ENCODE measurements at places on chromosomes 1 and 21.

DNA sequence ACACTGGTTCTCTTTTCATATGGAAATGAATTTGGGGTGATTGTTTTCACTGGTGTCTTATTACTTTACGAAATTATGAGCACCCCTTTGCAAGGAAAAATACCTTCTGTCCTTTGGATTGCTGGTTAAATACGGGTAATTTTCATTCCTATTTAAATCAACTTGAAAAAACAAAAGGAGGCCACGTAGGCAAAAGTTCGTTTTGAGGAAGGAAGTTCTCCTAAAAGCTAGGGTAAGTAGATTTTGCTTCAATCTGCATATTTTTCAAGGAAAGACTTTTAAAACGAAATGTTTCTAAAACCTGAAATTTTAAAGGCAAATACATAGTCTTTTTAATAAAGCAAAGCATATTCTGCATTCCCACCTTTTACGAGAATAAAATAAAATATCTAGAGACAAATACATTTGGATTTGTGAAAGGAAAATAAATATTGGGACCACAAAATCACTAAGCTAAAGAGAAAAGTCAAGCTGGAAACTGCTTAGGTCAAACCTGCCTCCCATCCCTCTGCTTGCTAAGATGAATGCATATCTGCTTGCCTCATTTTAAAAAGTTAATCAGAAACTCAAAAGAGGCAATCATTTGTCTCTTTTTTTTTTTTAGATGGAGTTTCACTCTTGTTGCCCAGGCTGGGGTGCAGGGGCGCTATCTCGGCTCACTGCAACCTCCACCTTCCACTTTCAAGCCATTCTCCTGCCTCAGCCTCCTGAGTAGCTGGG, 70.9 kb upstream of the ETS2 start:
- H3K36me3 ChIP-seq = no peaks in the 10 kb centered on the region
- no peak overlapping the region for H3K27ac ChIP-seq
- H3K4me3 ChIP-seq = peak overlapping the region; percentile 83
- H3K27me3 ChIP-seq = peaks cover 26% of the 10 kb centered on the region
- no peak for DNase-seq

DNA sequence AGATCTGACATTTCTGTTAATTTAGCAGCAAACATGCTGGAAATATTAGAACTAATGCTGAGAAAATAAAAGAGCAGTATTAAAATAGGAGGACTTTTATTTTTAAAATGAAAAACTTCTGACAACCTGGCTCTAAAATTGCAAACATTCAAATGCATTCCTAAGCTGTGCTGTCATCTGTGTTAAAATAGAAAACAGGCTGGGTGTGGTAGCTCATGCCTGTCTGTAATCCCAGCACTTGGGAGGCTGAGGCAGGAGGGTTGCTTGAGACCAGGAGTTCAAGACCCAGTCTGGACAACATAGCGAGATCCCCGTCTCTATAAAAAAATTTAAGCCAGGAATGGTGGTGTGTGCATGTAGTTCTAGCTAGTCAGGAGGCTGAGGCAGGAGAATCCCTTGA, 44.6 kb downstream of the MIGA1 start:
- H3K4me1 ChIP-seq = peaks cover 2% of the 10 kb centered on the region
- no peak overlapping the region for H3K4me3 ChIP-seq
- peaks cover 21% of the 10 kb centered on the region for H3K36me3 ChIP-seq
- no peak for DNase-seq
- H3K27me3 ChIP-seq = no peaks in the 10 kb centered on the region
- H3K27ac ChIP-seq = no peak overlapping the region

GRCh38 chr1:76300556-76300955, 226.0 kb downstream of the ST6GALNAC3 start:
- peaks cover 7% of the 10 kb centered on the region for H3K4me1 ChIP-seq
- no peaks in the 10 kb centered on the region for H3K27me3 ChIP-seq
- no peak overlapping the region for H3K27ac ChIP-seq
- no peak overlapping the region for H3K4me3 ChIP-seq

DNA sequence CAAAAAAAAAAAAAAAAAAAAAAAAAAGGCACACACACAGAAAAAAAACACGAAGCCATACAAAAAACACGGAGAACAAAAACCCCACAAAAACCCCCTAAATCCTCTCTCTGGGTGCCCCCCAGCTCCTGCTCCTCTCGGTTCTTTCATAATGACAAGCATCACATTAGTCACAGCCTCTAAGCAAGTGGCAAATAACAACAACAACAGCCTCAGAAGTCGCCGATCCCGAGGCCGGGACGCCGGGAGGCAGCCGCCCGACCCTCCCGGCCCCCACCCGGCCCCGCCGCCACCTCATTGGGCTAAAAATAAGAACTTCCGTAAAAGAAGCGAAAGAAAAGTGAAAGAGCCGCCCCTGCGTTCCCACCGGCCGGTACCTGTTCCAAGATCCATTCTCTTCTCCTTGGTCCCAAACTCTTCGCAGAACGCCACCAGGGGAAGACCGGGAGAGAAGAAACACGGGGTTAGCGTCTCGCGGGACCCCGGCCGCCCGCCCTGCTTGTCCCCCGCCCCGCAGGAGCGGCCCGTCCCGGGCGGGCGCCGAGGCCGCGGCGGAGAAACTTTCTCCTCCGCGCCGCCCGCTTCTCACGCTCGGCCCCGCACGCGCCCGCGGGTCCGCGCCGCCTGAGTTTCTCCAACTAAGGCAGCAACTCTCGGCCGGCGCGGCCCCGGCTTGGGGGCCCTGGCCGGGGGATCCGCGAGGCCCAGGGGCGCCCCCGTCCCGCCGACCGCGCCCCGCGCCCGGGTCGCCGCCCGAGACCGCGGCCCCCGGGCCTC, 102.8 kb downstream of the CASZ1 start:
- peak overlapping the region; percentile 79 for H3K4me3 ChIP-seq
- H3K4me1 ChIP-seq = peaks cover 43% of the 10 kb centered on the region
- H3K36me3 ChIP-seq = no peaks in the 10 kb centered on the region
- H3K27ac ChIP-seq = peak overlapping the region; percentile 76

- no peak overlapping the region for H3K4me3 ChIP-seq
- peaks cover 51% of the 10 kb centered on the region for H3K27me3 ChIP-seq
- peaks cover 47% of the 10 kb centered on the region for H3K4me1 ChIP-seq
- no peaks in the 10 kb centered on the region for H3K36me3 ChIP-seq
- DNase-seq = peak; percentile 77
Observed at GRCh38 chr1:9196129-9197040, 38.2 kb upstream of the H6PD start.

DNA sequence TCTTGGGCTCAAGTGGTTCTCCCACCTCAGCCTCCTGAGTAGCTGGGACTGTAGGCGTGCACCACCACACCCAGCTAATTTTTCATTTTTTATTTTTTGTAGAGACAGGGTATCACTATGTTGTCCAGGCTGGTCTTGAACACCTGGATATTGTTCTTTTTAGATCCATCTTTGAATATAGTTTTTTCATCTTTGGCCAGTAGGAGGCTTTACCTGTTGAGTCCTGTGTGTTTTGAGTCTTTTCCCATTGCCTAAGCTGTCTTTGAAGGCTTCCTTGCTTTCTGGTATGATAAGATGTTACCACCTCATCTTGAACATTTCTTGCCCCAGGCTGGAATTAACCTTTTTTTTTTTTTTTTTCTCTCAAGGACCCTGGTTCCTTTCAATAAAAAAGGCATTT, 387.8 kb upstream of the RUNX1 start:
- no peak for DNase-seq
- peaks cover 14% of the 10 kb centered on the region for H3K4me1 ChIP-seq
- peaks cover 7% of the 10 kb centered on the region for H3K36me3 ChIP-seq
- H3K27ac ChIP-seq = no peak overlapping the region

DNA sequence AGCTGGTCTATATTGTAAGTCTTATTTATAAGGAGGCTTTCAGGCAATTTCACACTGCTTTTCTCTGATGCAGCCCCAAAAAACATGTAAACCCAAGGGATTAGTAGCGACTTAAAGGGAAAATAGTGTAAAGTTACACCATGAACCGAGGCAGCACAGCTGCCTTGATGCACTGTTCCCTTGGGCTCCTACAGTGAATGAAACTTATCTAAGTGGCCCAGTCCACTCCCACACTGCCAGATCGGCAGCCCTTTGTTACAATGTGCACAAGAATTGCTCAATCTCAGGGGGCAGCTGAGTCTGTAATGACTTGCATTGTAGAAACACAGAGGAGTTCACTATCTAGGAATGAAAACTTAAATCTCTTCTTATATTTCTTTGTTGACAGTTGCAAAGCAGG, 120.8 kb upstream of the ADGRL2 start:
- DNase-seq = no peak
- no peaks in the 10 kb centered on the region for H3K4me1 ChIP-seq
- no peaks in the 10 kb centered on the region for H3K36me3 ChIP-seq

- H3K36me3 ChIP-seq = no peaks in the 10 kb centered on the region
- DNase-seq = no peak
- H3K27me3 ChIP-seq = peaks cover 5% of the 10 kb centered on the region
- no peak overlapping the region for H3K27ac ChIP-seq
- no peaks in the 10 kb centered on the region for H3K4me1 ChIP-seq
Observed at GRCh38 chr1:236753516-236753915, 41.6 kb upstream of the MTR start.

DNA sequence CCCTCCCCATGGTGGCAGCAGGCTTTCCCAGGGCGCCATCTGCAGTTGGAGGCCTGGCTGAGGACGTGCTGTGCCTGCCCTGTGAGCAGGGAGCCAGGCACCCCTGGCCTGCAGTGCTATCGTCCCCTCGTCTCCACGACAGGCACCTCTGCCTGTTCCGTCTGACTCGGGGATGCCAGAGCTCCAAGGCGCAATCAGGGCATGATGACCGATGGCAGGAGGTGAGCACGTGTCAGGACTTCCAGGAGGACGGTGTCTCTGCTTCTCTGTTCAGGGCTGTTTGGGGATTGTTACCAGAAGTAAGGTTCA, 125.2 kb downstream of the PCBP3 start:
- H3K4me3 ChIP-seq = peak overlapping the region; percentile 43
- no peaks in the 10 kb centered on the region for H3K36me3 ChIP-seq
- peak; percentile 26 for DNase-seq
- peaks cover 48% of the 10 kb centered on the region for H3K4me1 ChIP-seq
- no peaks in the 10 kb centered on the region for H3K27me3 ChIP-seq
- H3K27ac ChIP-seq = peak overlapping the region; percentile 85

DNA sequence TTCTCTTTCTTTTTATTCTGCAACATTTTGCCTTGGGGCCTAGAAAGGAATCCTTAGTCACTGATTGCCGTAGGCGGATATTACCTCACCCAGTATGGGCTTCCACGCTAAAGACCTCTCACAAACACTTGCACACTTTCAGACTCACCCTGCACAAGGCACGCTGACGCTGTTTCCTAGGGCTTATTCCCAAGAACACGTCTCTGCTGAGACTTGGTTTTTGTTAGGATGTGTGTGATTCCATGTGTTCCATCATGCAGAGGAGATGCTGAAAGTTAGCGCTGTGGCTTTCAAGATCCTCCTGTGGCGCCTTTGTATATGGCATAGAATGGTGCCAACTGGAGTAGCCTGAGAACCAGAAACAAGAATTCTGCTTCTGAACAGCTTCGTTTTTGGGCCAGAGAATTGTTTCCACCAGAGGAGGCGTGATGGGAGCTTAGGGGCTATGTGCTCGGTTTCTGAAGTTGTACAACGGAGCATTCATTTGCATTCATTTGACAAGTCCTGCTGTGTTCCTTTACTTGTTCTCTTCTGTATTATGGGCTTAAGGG, 297.0 kb downstream of the DISC1 start:
- DNase-seq = no peak
- H3K4me3 ChIP-seq = no peak overlapping the region

DNA sequence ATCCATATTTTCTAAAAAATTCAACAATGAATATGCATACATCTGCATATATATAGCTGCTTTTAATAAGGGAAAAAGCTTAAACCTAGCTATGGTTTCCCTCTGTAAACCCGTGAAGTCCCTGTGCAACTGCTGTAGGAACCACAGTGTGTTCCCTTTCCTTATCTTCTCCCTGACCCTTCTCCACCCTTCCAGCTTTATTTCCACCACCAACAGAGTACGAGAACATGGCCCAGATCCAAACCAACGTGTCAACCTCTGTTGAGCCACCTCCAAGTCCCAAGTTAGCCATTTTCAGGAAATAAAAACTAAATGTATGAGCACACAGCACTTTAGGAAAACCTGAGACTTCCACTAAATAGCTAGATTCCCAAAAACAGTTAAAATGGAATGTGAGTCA, 20.3 kb downstream of the SUSD4 start:
- H3K4me1 ChIP-seq = no peaks in the 10 kb centered on the region
- H3K36me3 ChIP-seq = no peaks in the 10 kb centered on the region
- no peak for DNase-seq
- H3K4me3 ChIP-seq = no peak overlapping the region
- H3K27me3 ChIP-seq = no peaks in the 10 kb centered on the region

GRCh38 chr1:84430546-84430945, 32.3 kb downstream of the DNASE2B start:
- no peak for DNase-seq
- no peak overlapping the region for H3K4me3 ChIP-seq
- H3K4me1 ChIP-seq = peaks cover 10% of the 10 kb centered on the region
- no peaks in the 10 kb centered on the region for H3K27me3 ChIP-seq
- H3K36me3 ChIP-seq = peaks cover 2% of the 10 kb centered on the region
- no peak overlapping the region for H3K27ac ChIP-seq

DNA sequence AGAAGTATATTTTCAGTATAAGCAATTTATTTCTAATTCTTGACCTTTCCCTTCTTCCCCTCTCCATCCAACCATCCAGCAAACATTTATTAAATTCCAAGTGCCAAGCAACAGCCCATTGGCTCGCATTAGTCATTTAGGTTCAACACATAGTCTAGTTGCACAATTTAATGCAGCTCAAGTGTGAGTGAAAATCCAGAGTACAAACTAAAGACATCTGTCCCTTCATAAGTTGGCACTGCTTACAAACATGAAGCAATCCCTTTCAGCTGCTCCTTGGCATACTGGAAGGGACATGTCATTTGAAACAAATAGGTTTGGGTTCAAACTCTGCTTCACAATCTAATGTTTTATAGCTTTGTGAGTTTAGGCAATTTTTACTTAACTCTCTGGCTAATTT, 10.7 kb downstream of the CASQ2 start:
- peaks cover 4% of the 10 kb centered on the region for H3K27me3 ChIP-seq
- no peak for DNase-seq
- H3K27ac ChIP-seq = no peak overlapping the region
- no peaks in the 10 kb centered on the region for H3K4me1 ChIP-seq
- H3K36me3 ChIP-seq = no peaks in the 10 kb centered on the region

- no peak overlapping the region for H3K4me3 ChIP-seq
- no peaks in the 10 kb centered on the region for H3K4me1 ChIP-seq
- no peak for DNase-seq
- no peak overlapping the region for H3K27ac ChIP-seq
- peaks cover 19% of the 10 kb centered on the region for H3K27me3 ChIP-seq
Observed at GRCh38 chr1:221392453-221392852, 349.4 kb downstream of the DUSP10 start.

DNA sequence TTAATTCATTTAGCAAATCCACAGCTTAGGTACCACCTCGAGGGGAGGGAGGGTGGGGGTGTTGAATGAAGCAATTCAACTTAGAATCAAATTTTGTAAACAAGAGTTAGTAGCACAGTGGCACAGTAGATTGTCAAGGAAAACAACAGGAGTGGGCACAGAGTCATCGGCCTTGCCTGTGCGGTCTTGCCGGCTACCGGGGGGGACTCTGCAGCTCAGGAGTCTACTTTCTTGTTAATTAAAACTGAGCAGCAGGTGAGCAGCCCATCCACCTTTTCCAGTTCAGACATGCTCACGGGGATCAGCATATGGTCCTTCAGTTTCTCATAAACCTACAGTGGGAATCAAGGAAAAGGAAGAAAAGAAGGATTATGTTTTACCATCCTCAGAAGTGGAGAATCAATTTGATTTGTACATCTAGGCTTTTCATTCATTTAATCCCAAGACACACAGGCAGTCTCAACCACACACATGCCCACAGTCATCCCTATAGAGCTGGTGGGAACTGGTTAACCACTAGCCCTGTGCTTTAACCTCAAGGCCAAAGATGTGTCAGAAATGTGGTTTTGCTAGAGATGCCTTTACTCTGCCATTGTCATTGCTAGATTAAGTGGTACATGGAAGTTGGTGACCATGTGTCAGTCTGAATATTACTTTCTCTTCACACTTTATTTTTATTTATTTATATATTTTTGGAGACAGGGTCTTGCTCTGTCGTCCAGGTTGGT, 45.0 kb upstream of the BCL10 start:
- no peaks in the 10 kb centered on the region for H3K36me3 ChIP-seq
- DNase-seq = peak; percentile 26
- H3K27me3 ChIP-seq = peaks cover 56% of the 10 kb centered on the region
- H3K4me3 ChIP-seq = no peak overlapping the region
